ENCODE measurements at places on chromosomes 5 and 9. TPM values are rescaled to one million over a fixed set of nuclear protein-coding genes. Genes with fewer than 3 reads are reported as not detected.
A peak's percentile ranks its signal among the peaks of the same experiment; 100 is the strongest.

DMGDH gene
- 14.7 TPM for total RNA-seq

PCDHA1 gene
- 0.07 TPM for total RNA-seq

WASHC1 gene
- 17.2 TPM for total RNA-seq

ECM2 gene
- total RNA-seq: 13.5 TPM

PCDHA8 gene
- 0.25 TPM for total RNA-seq

LMX1B gene
- total RNA-seq: 3.9 TPM

DNA sequence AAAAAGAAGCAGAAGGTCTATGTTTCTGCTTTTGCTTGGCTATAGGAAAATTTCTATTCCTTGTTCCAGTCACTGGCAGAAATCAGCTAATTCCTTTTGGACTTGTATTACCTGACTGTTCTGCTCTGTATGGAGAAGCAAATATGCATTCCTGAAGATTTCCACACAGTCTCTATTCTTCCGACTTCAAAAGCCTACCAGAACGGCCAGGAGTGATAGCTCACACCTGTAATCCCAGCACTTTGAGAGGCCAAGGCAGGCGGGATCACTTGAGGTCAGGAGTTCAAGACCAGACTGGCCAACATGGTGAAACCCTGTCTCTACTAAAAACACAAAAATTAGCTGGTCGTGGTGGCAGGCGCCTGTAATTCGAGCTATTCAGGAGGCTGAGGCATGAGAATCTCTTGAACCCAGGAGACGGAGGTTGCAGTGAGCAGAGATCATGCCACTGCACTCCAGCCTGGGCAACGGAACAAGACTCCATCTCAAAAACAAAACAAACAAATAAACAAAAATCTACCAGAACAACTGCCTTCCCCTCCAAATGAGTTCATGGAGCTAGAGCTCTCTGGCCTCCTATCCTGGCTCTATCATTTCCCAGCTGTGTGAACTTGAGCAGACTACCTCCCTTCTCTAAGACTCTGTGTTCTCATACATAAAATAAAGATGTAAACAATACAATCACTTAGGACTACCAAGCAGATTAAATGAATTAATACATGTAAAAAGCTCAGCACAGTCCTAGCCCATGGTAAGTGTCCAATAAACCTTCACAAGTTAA lies 17.0 kb downstream of the MYO10 start:
- H3K36me3 ChIP-seq: no peaks in the 10 kb centered on the region
- H3K27me3 ChIP-seq: no peaks in the 10 kb centered on the region
- no peak for DNase-seq
- peak overlapping the region; percentile 29 for H3K27ac ChIP-seq

DNA sequence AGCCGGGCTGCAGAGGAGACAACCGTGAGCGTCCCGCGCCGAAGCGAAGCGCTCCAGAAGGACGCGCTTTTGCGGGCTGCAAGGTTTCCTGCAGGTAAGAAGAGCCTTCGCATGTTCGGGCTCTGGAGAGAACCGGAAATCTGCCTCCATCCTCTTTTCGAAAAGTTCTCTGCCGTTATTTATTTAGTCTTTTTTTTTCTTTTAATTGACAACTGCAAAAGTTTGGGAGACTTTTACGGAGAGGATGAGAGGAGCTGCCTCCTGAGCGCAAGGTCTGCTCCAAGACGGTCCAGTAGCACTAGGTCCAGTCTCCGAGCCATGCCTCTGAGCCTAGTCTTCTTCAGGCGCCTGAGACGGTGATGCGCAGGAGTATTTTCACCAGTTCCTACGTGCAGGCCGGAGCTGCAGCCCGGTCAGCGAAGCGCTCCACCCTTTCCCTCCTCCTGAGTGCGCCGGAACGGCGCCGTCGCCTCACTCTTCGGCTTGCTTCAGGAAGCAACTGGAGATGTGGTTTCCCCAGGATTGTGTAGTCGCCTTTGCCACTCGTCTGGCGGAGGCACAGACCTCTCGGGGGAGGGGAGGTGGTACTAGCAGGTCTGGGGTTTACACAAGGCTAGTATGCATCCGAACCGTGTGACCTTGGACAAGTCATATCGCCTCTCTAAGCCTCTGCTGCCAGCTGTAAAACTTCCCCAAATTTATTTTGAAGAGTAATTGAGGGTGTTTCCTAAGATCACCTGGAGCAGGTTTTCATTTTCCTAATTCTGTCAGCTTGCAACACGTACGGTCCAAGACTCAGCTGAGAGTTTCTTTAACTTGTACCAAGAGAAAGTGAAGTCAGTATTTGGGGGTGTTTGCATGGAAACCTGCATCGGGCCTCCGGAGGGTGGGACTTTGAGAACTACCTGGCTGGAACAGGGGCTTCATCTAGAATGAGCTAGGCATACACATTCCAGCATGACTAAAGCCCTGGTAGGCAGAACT lies 4.5 kb downstream of the POU4F3 start:
- no peak overlapping the region for H3K27ac ChIP-seq
- H3K27me3 ChIP-seq: peaks cover 91% of the 10 kb centered on the region
- no peaks in the 10 kb centered on the region for H3K36me3 ChIP-seq
- no peaks in the 10 kb centered on the region for H3K4me1 ChIP-seq
- H3K4me3 ChIP-seq: no peak overlapping the region

- H3K4me3 ChIP-seq: no peak overlapping the region
- no peak for DNase-seq
- H3K36me3 ChIP-seq: no peaks in the 10 kb centered on the region
- no peaks in the 10 kb centered on the region for H3K4me1 ChIP-seq
- H3K27ac ChIP-seq: no peak overlapping the region
These were observed 73.2 kb upstream of the SLIT3 start for GRCh38 chr5:169374111-169374510.

DNA sequence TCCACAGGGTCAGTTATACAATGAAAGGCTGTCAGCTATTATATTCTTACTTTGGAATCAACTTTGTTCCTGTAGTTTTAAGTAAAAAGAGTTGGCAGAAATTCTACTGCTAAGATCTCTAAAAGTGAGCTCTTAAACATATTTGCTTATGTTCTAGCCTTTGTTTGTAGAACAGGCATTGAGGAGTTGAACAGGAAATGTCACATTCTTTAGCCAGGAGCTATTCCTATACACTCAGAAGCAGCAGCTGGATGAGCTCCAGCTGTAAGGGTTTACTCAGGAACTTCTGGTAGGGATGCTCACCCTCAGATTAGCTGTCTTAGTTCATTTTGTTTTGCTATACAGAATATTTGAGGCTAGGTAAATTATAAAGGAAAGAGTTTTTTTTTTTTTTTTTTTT lies 22.4 kb upstream of the SPINK14 start:
- H3K4me1 ChIP-seq: peaks cover 6% of the 10 kb centered on the region
- peak; percentile 71 for DNase-seq
- no peaks in the 10 kb centered on the region for H3K27me3 ChIP-seq

DNA sequence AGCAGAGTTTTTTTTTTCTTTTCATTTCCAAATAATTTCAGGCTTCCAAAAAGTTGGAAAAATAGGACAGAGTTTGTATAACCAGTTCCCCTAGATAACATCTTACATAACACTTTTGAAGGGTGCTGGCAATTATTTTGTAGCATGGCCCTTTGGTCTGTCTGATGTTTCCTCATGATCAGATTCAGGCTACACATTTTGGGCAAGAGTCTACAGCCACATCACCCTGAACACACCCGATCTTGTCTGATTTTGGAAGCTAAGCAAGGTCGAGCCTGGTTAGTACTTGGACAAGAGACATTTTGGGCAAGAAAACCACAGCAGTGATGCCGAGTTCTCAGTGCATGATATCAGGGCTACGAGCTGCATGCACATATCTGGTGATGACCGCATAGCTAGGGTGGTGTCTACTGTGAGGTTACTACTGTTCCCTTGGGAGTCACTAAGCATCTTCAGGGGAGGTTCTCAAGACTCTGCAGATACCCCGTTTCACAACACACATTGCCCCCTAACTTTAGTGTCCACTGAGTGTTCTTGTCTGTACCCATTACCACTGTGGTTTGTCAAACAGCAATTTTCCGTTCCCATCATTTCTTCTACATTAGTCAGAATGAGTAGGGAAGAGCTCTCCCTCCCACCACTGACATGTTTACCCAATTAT lies 86.2 kb downstream of the TTC39B start:
- no peak overlapping the region for H3K27ac ChIP-seq
- H3K4me3 ChIP-seq: no peak overlapping the region
- no peaks in the 10 kb centered on the region for H3K27me3 ChIP-seq
- no peak for DNase-seq
- peaks cover 18% of the 10 kb centered on the region for H3K36me3 ChIP-seq

DNA sequence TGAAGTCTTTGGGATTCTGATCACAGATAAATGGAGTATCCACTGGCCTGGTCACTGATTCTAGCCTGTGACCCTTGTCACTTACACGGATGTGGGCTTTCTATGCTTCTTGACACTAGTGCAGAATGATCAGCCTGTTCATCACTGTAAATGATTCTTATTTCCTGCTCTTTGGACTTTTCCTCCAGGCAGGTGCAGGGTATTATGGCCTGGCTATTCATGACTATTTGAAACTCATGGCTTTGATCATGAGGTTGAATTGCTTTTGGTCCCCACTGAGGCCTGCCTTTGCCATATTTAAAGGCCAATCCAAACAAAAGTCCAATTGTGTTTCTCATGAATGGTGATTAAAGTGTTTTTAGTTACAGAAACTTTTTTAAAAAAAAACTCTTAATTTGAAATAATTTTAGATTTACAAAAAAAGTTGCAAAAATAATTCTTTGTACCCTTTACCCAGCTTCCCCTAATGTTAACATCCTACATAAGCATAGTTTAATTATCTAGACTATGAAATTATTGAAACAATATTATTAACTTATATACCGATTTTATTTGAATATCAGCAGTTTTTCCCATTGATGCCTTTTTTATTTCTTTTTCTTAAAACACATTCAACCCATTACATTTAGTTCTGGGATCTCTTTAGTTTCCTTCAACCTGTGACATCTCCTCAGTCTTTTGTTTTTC lies 68.1 kb downstream of the GALNT10 start:
- no peaks in the 10 kb centered on the region for H3K27me3 ChIP-seq
- H3K4me3 ChIP-seq: no peak overlapping the region
- H3K27ac ChIP-seq: no peak overlapping the region
- no peaks in the 10 kb centered on the region for H3K36me3 ChIP-seq
- no peaks in the 10 kb centered on the region for H3K4me1 ChIP-seq
- no peak for DNase-seq

GRCh38 chr9:71895117-71895516 lies 15.9 kb downstream of the ABHD17B start:
- H3K27ac ChIP-seq: no peak overlapping the region
- H3K4me3 ChIP-seq: no peak overlapping the region
- peaks cover 9% of the 10 kb centered on the region for H3K4me1 ChIP-seq
- H3K27me3 ChIP-seq: no peaks in the 10 kb centered on the region
- peak; percentile 5 for DNase-seq

- H3K4me3 ChIP-seq: no peak overlapping the region
- H3K4me1 ChIP-seq: no peaks in the 10 kb centered on the region
- H3K27me3 ChIP-seq: peaks cover 14% of the 10 kb centered on the region
- no peak overlapping the region for H3K27ac ChIP-seq
These were observed 145.2 kb upstream of the TAS2R1 start for GRCh38 chr5:9775339-9775738.

DNA sequence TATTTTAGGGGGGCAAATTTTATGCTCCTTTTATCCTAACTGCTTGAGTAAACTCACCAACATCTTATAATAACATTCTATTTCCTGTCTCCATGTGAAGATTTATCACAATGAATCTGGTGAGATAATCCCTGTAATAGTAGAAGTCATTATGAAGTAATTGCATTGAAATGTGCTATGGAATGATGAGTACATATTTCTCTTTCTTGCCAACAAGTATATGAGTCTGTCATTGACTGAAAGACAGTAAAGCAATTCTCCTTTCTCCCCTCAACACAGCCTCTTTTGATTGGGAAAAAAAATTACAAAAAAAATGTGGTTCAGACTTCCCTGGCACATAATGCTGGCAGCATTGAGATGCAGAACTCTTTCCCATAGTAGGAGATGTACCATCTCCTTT lies 459.2 kb upstream of the RGMB start:
- no peaks in the 10 kb centered on the region for H3K27me3 ChIP-seq
- peaks cover 25% of the 10 kb centered on the region for H3K4me1 ChIP-seq
- no peak overlapping the region for H3K27ac ChIP-seq
- H3K4me3 ChIP-seq: no peak overlapping the region
- H3K36me3 ChIP-seq: no peaks in the 10 kb centered on the region

- no peaks in the 10 kb centered on the region for H3K36me3 ChIP-seq
- H3K4me3 ChIP-seq: no peak overlapping the region
- H3K27me3 ChIP-seq: no peaks in the 10 kb centered on the region
- no peak for DNase-seq
- H3K27ac ChIP-seq: peak overlapping the region; percentile 4
These were observed 119.7 kb downstream of the TLE4 start for GRCh38 chr9:79691496-79691895.

DNA sequence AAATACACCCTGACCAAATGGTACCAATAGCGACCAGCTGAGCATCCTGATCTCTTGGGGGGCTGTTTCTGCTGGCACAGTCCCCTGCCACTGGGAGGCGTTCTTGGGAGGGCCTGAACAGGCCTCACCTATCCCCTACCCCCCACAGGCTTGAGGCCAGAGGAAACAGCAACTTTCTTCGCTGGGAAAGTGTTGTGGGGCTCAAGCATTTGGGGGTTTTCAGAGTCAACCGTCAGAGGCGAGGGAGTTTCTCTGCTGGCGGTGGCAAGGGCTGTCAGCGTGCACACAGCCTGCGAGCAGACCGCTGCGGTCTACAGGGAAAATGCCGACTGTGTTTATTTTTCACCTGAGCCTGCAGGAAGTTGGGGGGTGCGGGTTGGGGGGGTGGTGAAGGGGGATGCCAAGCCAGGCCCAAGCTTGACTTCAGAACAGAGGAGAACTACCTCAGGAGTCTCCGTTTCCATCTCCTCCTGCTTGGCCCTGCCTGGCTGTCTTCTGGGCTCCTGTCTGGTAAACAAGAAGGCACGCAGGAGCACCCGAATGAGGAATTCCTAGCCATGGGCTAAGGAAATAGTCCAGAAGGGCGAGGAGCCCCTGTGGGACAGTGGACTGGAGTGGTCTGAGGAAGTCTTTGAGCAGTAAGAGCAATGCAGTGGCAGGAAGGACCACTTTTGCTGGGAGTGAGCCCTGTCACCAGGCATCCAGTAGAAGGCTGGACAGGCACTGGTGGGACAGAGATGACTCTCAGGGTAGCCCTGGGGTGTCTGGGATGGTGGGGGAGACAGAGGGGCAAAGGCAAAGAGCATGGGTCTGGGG lies 18.1 kb downstream of the TCF7 start:
- no peaks in the 10 kb centered on the region for H3K27me3 ChIP-seq
- peaks cover 52% of the 10 kb centered on the region for H3K36me3 ChIP-seq
- H3K27ac ChIP-seq: no peak overlapping the region
- DNase-seq: no peak

DNA sequence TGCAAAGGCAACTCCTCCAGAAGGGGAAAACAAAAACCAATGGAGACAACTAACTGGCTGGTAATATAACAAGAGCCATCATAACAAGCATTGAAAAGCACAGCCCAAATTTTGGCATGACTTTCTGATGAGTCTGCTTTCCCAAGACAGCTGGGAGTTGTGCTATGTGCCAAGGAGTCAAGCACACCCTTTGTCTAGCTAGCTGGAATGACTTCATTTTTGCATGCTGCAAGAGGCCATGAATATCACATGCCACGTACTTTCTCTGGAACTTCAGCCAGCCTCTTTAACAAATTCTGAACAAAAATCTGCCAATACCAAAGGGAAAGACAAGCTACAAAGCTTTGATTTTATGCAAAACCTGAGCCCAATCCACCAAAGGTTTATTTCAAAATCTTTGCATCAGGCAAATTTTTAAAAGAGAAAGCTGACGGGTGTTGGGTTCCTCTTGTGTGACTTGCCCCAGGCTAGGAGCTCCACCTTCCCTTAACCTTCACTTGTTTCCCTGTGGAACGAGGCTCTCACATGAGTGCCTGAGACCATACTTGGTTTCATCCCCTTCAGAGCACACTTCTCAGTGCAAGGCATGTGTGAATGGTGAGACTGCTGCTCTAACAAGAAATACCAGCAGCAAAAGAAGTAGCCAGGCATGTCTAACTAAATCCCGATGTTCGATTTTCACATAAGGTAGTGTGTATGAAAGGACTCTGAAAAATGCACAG lies 47.3 kb downstream of the S1PR3 start:
- peak; percentile 78 for DNase-seq
- H3K4me3 ChIP-seq: peak overlapping the region; percentile 56
- H3K36me3 ChIP-seq: peaks cover 5% of the 10 kb centered on the region
- H3K4me1 ChIP-seq: peaks cover 6% of the 10 kb centered on the region
